T-helper 2 cell treated with Interferon-gamma antibody and Interleukin-4, amounts not matched to agents 5 μg/mL and 100 μg/mL, for 36 hours (primary cell): ENCODE measurements at places on chromosomes 13 and 19.

DNA sequence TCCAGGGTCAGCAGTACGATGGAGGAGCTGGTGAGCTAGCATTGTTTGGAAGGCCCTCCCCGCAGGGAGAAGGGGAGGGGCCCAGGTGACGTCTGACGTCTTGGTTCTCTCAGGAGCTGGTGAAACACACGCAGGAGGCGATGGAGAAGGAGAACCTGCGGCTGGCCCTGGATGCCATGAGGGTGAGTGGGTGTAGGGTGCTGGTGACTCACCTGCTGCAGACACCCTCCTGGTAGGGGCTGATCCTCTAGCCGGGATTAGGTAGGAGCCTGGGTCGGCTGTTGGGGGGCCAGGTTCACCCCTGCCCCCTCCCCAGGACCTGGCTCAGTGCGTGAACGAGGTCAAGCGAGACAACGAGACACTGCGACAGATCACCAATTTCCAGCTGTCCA lies 55.8 kb downstream of the VAV1 start:
- no peak for DNase-seq

- no peak for DNase-seq
Observed at GRCh38 chr13:72696579-72696978, 30.9 kb downstream of the MZT1 start.

GRCh38 chr19:58294743-58295374 lies 10.3 kb upstream of the ERVK3-1 start:
- DNase-seq, result no peak

- no peak for DNase-seq
Observed at GRCh38 chr13:106491928-106492587, 43.4 kb downstream of the EFNB2 start.

GRCh38 chr13:39496506-39496905 lies 106.5 kb downstream of the LHFPL6 start:
- no peak for DNase-seq

DNA sequence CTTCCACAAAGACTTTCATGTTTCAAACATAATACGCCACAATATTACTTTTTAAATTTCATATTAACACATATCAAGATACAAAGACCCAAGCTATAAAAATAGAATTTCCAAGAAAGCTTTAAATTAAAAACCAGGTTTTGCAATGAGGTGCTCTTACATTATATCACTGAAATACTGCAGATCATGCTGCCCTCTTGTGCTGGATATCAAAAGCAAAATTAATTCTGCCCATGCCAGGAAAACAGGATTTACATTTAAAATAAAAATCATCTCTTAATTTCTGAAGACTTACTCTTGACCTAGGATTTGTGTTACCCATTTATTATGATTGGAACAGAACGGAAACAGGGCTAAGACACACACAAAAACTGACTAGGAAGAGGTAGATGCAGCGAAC lies 145.0 kb downstream of the ABCC4 start:
- no peak for DNase-seq

- no peak for DNase-seq
Observed at GRCh38 chr19:3760871-3761361, 576 bp downstream of the APBA3 start.

GRCh38 chr13:30551189-30551588 lies 66.5 kb upstream of the USPL1 start:
- DNase-seq, result no peak

- no peak for DNase-seq
Observed at GRCh38 chr19:46211201-46211881, 18.2 kb upstream of the IGFL1 start.

DNA sequence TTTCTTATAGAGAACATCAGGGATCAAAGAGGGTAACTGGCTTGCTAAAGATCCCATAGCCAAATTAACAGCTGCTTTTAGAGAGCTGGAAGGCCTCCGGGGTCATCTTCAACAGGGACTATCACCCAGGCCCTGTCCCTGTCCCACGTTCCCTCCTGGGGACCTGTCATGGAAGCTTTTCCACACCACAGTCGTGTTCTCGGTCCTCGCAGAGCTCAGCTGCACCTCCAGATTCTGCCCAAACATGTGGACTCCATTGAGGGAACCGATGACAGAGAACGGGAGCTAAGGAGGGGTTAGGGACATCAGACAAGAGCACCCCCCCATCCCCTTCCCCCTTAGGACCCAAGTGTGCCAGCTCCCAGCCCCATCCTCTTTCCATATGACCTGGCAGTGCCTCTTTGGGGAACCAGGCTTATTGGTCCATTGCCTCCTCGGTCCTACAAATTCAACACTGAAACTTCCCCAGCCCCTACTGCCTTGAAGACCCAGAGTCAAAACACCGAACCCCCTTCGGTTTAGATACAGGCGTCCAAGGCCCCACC lies 568 bp downstream of the FUZ start:
- no peak for DNase-seq

DNA sequence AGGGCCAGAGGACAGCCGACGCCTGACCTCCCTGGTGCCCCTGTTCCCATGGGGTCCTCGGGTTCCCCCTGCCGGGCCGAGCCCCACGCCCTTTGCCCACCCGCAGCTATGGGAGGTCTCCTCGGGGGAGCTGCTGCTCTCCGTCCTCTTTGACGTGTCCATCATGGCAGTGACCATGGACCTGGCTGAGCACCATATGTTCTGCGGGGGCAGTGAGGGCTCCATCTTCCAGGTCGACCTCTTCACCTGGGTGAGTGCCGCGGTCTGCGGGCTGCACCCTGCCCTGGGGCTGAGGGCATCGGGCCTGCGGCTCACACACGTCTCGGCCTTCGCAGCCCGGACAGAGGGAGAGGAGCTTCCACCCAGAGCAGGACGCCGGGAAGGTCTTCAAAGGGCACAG lies 6.6 kb downstream of the WDR18 start:
- no peak for DNase-seq

DNA sequence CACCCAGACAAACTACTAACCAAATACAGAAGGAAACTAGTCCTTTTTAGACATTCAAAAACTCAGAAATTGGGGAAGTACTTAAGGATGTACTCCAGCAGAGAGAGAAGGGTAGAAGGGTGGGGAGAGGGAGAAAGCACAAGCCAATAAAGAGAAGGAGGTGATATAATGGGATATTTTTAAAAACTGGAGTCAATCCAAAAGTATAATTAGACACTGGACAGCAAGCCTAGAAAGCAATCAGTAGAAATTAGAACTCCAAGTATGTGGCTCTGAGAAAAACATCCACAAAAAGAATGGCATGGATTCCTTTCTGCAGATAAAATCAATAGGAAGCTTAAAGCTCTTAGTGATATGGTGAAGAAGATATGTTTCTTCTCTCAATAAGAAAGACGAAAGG lies 55.8 kb downstream of the PEPD start:
- no peak for DNase-seq

GRCh38 chr19:45195764-45196163 lies 17.2 kb downstream of the BLOC1S3 start:
- no peak for DNase-seq

DNA sequence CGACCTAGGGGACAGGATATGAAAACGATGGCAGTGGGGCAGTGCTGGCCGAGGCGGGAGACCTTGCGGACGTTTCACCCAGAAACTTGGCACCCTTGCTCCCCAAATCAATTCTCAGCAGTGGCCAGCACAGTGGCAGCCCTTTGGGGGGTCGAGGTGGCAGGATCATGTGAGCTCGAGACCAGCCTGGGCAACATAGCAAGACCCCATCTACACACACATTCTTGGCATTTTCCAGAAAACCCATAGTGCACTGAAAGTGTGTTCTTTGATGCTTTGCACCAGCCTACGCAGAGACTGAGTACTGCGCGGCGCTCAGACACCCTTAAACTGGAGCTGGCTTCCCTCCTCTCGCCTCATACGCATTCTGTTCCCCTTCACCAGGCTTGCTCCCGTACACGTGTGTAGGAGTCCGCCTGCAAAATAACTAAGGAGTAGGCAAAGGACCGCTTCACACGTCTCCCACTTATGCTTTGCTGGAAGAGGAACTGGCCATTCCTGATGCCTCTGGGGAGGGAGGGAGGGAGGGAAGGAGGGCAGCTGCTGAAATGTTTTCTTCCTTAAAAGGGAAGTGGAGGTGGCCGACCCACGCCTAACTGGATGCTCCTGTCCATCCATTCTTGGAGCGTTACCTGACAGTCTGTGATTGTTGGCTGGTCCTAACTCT lies 23.5 kb upstream of the MIER2 start:
- DNase-seq, result no peak

DNA sequence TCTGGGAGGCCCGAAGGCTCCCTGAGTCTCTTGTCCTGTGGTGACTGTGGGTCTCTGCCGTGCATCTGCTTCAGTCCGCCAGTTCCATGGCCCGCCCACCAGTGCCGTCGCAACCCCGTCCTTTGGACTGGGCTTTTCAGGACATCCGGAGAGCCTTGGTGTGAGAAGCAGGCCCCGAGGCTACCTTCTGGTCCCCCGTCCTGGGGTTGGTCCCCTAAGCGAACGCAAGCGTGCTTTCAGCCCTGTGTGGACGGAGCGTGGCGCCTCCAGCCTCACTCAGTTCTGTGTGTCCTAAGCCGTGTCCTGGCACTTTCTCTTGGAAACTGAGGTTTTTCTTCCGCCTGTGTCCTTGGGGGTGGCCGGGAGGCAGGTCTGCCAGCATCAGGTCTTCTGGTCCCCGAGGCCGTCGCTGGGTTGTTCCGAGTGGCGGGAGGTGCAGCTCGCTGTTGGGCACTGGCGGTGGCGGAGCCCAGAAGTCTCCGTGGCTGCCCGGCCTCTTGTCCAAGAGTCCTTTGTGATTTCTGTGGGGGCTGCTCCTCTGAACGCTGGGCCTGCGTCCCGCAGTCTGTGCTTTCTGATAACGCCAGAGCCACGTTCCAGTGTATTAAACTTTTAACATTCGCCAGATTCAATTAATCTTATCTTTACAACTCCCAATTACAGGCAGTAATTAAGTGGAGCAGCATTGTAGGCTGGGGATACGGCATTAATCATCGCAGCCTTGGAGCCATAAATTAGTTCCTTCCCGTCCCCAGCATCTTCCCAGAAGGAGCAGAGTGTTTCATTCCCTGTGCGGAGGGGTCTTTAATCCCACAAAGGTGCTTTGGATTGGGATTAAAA lies 99.5 kb downstream of the KDM4B start:
- DNase-seq, result no peak

DNA sequence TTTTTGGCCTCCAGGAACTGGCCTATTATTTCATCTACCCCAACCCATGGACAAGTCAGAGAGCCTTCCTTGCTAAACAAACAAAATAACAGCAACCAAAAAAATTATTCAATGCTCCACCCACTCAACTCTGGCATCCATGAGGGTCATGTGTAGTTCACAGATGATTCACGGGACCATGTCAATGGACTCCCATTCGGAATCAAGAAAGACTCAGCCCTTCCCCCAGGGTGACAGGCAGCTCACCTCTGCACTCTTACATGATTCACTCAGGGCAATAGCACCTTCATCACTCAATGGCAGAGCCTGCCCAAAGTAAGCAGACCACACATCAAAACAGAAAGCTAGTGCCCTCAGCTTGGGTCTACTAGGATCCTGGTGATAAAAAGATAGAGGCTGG lies 14.3 kb upstream of the SCEL start:
- DNase-seq, result no peak

DNA sequence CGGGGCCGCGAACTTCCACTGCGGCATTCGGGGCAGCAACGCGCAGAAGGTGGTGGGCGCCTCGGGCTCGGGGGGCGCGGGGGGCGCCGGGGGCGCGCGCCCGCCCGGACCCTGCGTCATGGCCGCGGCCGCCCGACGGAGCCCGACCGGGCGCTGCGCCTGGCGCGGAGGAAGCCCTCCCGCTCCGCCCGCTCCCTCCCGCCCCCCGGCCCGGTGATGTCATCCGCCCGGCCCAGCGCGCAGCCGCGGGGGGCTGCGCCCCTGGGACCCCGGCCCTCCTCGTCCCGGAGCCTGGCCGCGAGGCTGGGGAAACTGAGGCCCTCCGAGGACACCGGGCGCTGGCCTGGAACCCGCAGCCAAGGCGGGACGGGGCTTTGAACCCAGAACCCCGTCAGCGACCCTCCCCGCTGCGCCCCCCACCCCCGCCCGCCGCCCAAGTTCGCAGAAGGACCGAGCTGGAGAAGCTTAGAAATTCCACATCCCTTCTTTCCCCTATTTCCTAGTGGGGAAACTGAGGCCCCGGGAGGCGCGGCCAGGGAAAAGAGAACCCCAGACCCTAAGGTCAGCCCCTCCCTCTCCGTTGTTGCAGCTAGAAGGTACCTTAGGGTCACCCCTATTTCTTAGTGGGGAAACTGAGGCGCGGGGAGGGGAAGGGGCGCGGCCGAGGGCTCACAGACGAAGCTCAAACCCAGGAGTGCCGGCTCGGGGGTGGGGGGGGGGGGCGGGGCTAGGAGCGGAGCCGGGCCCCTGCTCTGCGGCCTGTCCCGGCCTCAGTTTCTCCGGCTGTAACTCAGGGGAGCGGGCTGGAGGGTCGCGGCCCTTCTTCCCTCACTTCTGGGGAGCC lies at the start of gene SHC2:
Gene SHC2 (minus strand): TSS at position 157 of the 844 bp plus-strand sequence. CDS start 37 bp downstream, at position 120.
- DNase-seq, result no peak
